ENCODE measurements at places on chromosomes 11 and 22. TPM values are rescaled to one million over a fixed set of nuclear protein-coding genes. Genes with fewer than 3 reads are reported as not detected.
A peak's percentile ranks its signal among the peaks of the same experiment; 100 is the strongest.

DNA sequence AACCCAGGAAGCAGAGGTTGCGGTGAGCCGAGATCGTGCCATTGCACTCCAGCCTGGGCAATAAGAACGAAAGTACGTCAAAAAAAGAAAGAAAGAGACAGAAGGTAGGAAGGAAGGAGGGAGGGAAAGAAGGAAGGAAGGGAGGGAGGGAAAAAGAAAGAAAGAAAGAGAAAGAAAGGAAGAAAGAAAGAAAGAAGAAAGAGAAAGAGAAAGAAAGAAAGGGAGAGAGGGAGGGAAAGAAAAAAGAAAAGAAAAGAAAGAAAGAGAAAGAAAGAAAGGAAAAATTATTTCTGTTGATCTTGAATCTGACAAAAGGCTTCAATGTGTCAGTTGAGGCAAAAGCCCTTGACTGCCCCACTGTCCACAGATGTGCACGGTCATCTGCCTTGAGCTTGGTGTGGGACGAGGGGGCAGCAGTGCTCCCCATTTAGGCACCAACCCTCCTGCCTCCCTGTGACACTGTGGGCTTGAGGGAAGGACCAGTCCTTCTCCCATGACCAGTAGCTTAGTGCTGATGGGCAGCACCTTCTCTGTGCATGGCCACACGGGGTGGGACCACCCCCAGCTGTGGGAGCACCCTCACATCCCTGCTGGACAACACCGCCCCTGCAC, 24.4 kb downstream of the KCTD17 start:
- no peak for DNase-seq

GRCh38 chr11:35232891-35233330, 93.9 kb downstream of the CD44 start:
- DNase-seq, result no peak

DNA sequence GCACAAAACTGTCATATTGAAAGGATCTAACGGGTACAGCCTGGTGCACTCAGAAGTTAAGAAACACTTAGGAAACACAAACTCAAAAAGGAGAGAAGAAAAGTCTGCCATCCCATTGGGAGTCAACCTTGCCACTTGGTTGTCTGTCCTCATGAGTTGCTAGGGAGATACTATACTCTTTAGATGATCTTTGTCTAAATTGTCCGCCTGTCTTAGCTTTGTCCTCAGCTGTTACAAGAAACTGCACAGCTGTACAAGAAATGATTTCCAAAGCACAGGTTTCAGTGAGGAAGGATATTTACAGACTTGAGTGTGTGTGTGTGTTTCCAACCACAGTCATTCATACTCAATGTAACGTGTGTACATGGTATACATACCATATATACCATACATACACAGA, 169.2 kb upstream of the CCDC90B start:
- DNase-seq, result no peak

DNA sequence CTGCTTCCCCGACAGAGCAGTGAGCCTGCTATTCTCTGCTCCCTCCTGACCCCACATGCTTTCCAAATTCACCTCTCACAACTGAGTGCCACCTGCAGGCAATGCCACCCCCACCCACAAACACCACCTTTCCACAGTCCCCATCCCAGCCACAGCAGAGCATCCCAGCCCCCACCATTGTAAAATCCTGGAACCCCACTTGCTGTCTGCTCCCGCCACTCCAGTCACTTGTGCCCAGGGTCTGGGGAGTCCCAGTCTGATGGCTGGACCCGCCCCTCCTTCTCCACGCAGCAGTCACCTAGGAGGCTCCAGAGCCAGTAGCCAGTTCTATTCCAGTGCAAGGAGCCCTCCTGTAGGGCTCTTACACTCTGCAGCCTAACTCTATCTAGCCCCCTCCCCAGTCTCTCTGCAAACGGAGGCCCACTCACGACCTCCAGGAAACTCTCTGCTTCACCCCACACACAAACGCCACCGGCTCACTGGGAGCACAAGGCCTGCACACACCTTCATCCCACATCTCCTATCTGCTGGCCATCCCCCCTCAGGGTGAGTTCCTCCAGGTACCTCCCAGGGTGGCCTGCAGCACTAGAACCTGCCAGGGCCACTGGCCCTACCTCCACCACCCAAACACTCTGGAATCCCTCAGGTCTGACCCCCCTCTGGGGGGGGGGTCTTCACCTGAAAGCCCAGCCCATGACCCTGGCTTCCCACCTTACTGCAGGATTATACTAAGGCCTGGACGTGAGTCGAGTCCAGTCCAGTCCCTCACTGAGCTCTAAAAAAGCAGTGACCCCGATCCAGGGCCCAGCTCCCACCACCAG, 1.4 kb downstream of the GNB1L start:
- DNase-seq, result no peak

Gene FAM180B
- 0.19 TPM for polyA plus RNA-seq

Gene MCHR1
- polyA plus RNA-seq, result 0.09 TPM

Gene BARX2
- 3.5 TPM for polyA plus RNA-seq

GRCh38 chr11:71294846-71295600, 42.6 kb upstream of the SHANK2 start:
- DNase-seq, result no peak

DNA sequence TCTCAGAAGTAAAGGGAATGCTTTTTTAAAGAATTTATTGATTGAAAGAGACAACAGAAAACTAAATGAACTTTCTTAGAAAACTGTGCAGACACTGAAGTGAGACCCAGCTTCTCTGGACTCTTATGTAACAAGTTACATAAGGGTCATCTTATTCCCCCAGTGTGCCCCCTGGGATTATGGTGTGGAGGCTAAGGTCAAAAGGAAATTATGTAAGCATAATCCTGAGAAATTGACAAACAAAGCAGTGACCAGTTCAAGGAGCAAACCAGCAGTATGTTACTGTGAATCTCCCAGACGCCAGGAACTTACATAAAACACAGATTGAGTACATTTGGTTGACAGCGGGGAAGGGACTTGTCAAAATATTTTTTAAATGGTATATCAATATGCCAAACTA, 78.6 kb downstream of the SLC1A2 start:
- DNase-seq, result no peak

Gene TUBGCP6
- 38.5 TPM for polyA plus RNA-seq

DNA sequence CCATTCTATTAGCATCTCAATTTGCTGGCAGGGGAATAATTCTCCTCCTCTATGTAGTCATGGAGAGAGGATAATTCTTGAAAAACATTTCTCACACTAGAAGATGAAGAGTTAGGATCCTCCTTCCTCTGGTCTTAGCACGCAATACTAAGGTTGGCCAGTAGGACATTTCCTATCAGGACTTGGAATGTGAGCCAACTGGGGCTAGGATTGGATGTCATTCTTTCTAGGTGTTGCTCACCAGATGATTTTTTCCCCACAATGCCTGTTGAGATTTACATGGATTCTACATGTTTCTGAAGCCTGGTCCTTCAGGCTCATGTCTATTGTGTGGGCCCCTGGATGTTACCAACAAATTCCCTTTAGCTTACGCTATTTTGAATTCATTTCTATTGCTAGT, 28.0 kb downstream of the SLN start:
- no peak for DNase-seq

Gene ZNF143
- polyA plus RNA-seq, result 21.2 TPM

Gene KCNJ1
- polyA plus RNA-seq, result not detected

Gene EIF4G2
- 475 TPM for polyA plus RNA-seq

Gene LRFN4
- 15.7 TPM for polyA plus RNA-seq

Gene SEPTIN3
- 5.1 TPM for polyA plus RNA-seq

DNA sequence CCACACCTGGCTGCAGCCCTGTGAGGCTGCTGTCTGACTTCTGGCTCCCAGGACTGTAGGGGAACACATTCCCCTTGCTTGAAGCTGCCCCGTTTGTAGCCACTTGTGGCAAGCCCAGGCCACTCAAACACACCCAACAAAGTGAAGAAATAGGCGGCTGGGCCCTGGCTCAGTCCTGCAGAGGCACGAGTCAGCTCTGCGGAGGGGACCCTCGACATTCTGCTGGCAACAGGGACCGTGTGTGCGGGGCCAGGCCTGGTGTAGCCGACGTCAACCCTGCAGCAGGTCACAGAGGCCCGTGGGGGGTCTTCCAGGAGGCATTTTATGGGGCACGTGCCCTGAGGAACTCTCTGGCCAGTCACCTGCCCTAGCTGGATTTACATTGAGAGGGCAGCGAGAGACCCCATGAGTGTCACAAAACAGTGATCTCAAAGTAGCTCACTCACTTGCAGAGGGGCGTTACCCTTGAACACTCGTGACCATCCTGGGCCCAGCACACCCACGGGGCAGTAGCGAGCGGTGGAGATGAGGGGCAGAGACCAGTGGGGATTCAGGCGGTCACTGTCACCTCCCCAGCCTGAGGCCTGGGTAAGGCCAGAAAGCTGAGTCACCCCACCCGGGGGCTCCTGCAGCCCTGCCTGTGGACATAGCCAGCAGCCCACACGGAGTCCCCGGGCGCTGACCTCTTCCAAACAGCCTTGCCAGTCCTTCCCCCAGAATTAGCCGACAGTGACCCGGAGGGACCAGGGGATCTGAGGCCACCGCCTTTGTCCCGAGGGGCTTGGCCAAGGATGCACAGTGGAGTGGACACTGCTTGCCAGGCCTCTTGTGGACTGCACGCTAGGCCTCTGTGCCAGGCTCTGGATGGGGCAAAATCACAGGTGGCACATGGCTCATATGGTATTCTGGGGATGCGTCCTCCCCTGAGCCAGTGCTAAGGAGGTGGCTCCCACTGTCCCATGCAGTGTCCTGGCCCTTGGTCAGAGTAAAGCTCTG, 139.5 kb downstream of the CTTN start:
- no peak for DNase-seq

GRCh38 chr22:21922370-21923162, 30.1 kb downstream of the PPM1F start:
- no peak for DNase-seq

Gene ADM2
- 11.2 TPM for polyA plus RNA-seq

Gene PGGHG
- 53.8 TPM for polyA plus RNA-seq

Gene C11orf87
- 0.27 TPM for polyA plus RNA-seq

DNA sequence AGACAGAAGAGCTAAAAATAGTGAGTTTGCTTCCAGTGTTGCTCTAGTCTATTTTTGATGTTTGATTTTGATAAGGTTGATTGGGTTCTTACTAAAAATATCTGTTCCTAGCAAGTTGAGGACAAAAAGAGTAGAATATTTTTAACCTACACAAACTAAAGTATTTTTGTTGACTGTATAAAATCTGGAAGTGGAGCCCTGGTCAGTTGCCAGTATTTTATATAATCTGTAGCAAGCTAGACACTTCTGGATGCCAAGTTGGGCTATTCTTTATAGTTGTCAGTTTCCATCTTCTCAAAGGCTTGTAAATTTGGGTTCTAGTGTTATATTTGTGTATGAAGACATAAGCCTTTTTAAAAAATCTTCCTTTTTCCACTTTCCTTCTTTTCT, 56.7 kb downstream of the HSD17B12 start:
- DNase-seq, result no peak

Gene MUC2
- polyA plus RNA-seq, result 94.8 TPM

DNA sequence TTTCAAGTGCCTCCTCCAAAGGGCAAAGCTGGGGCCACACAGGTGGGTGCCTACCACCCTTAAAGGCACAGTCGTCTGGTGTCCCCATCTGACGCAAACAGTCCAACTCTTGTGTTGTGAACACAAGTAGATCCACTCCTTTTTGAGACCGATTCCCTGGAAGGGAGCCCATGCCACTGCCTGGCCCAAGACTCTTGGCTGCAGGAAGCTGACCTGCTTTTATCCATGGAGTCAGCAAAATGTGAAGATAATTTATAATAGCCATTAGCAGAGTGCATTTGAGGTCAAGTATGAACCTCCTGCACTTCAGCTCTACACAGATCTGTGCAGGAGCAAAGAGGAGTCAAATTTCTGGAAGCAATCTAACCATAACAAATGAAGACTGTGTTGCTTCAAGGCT, 68.5 kb downstream of the ADM start:
- DNase-seq, result no peak

DNA sequence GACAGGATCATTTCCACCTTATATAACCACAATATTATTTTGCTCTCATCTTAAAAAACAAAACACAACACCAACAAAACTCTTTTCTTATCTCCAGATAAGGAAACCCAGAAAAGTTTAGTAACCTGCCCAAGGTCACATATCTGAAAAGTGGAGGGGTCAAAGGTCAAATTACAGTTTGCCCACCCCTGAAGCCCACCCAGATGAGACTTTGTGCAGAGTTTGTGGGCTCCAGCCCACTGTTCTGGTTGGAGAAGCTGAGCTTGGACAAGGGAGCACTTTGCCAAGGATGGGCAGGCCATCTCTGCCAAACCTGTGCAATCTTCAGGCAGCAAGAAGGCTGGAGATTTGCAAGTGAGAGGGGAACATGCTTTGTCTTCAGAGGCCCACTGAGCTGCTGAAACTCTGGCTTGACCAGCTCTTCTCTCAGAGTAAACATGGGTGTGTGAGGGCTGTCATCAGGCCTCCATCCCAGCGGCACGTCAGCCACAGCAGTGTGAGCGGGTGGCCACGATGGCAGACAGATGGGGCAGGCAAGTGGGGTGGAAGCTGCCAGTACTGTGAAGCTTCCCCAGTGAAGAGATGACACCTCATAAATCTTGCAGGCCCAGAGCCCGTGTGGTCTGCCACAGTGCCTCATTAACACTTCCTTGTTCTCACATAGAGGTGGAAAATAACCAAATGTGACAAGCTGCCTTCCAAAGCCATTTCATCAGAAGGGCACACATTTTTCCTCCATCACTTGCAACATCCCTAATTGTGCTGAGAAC, 111.8 kb downstream of the CCDC81 start:
- no peak for DNase-seq

Gene KRTAP5-8
- 0.09 TPM for polyA plus RNA-seq

GRCh38 chr11:132062541-132062940, 692.1 kb downstream of the NTM start:
- DNase-seq, result no peak

GRCh38 chr11:130069659-130070108, at the start of gene APLP2:
Gene APLP2, plus strand, starts transcription at chr11:130069894. Its CDS starts 84 bp downstream, at chr11:130069978.
- peak; percentile 98 for DNase-seq

GRCh38 chr11:42840176-42840829, 471.5 kb upstream of the API5 start:
- no peak for DNase-seq

- no peak for DNase-seq
Observed at GRCh38 chr11:113833151-113833550, 42.2 kb downstream of the USP28 start.

GRCh38 chr11:68148071-68148805, 27.1 kb upstream of the CHKA start:
- no peak for DNase-seq

- DNase-seq, result no peak
Observed at GRCh38 chr11:70364745-70365543, 33.4 kb upstream of the CTTN start.

DNA sequence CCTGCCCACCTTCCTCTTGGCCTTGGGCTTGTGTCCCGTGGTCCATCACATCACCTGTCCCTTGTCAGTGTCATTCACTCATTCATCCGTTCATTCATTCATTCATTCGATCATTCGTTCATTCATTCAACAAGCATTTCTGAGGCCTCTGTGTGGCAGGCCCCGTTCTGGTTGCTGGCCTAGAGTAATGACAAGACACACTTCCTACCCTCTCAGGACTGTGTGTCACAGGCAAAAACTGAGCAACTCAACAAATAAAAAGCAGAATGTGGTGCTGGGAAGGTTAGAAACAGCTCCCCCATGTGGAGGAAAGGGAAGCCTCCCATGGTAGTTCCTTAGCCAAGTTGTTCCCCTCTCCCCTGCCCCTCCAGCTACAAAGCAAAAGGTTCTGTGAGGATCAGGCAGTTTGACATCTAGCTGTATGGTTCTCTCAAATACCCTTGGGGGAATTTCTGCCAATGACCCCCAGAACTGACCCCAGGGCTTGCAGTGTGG, 1.6 kb upstream of the OMP start:
- no peak for DNase-seq

Measured in large intestine (tissue), 12 donors.